ENCODE measurements at places on chromosomes 1 and 21.

GRCh38 chr1:46599059-46599970 lies 4.8 kb downstream of the MKNK1 start:
- DNase-seq: no peak

DNA sequence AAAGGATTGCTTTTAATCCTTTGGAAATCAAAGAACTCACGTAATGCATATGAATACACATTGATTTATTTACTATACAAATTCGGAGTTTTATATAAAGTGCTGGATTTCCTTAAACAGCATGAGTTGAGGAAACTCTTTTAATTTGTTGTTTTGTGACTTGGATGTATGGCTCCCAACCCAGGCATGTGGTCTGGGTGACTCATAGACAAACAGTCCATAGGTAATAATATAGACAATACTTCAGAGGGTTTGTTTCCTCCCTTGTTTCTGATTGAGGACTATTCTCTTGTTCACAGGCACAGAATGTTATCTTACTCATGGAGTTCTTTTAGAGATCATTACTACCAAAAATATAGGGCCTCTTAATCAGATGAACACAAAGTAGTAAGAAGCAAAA lies 43.8 kb downstream of the XPR1 start:
- no peak for DNase-seq

- no peak for DNase-seq
Observed at GRCh38 chr1:197559655-197560054, 215.6 kb downstream of the DENND1B start.

DNA sequence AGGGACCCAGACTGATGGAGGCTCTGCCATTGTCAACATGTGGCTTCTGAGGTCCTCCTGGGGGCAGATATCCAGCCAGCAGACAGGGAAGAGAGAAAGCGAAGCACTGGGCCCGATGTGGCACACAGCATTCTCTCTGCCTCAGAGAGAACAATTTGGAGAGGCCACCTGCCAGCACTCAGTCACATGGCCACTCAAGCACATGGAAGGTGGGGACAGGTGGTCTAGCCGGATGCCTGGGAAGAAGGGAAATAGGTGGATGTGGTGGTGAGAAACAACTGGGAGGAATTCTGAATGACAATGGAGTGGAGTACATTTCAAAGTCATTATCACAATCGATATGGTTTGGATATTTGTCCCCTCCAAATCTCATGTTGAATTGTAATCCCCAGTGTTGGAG lies 109.0 kb downstream of the UBE2U start:
- no peak for DNase-seq

GRCh38 chr1:96973605-96974004 lies 252.0 kb downstream of the PTBP2 start:
- DNase-seq: no peak

DNA sequence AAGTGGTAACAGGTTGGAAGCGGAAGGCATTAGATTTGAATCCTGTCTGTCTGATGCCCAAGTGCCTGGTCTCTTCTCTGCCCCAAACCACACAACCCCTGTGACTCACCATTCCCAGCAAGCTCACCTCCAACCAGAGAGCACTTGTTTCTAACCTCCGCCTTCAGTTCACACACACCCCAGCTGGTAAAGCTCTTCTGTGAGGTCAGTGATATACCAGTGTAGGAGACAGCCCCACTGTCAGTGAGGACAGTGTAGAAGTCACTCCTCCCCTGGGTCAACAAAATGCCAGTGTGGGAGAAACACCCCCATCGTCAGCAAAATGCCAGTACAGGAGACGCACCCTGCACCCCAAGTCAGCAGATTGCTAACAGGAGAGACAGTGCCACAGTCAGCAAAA lies 2.6 kb downstream of the RIMS3 start:
- no peak for DNase-seq

GRCh38 chr1:11326070-11326469 lies 53.1 kb downstream of the UBIAD1 start:
- DNase-seq: no peak

DNA sequence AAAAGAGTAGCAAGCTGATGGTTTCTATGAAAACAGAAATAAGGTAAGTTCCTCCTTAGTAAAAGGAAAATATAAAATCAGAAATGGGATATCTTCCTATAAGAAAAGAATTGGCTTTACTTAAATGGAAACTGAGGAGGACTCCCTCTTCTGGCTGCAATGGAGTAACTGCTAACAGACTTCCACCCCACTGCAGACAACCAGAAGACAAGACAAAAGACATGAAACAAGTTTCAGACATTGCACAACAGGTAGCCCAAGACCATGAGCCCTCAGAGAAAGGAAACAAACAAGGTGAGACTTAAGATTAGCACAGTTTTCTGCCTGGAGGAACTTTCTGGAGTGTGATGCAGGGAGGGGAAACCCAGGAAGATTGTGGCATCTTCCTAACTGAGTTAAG lies 17.0 kb upstream of the OLFML2B start:
- DNase-seq: no peak

GRCh38 chr1:212971312-212971711 lies 21.0 kb downstream of the VASH2 start:
- DNase-seq: no peak

GRCh38 chr1:66333466-66334199 lies 200.3 kb upstream of the SGIP1 start:
- peak; percentile 59 for DNase-seq

GRCh38 chr1:117037802-117038201 lies 22.3 kb upstream of the TTF2 start:
- DNase-seq: no peak

DNA sequence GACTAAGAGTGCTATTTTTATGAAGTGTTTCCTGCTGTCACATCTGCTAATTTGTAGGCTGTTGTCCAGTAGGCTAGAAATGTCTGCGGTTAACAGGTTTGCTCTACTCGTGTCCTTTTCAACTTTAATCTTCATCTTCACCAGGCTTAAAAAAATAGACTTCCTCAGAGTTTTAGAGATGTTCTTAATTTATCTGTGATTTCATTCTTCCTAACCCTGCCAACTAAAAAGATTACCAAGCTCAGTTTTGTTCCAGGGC lies 66.8 kb downstream of the SASS6 start:
- DNase-seq: no peak

Data from Right ventricle myocardium inferior (tissue), 1 donor.